ENCODE measurements at places on chromosomes 7 and 10.
A peak's percentile ranks its signal among the peaks of the same experiment; 100 is the strongest.

DNA sequence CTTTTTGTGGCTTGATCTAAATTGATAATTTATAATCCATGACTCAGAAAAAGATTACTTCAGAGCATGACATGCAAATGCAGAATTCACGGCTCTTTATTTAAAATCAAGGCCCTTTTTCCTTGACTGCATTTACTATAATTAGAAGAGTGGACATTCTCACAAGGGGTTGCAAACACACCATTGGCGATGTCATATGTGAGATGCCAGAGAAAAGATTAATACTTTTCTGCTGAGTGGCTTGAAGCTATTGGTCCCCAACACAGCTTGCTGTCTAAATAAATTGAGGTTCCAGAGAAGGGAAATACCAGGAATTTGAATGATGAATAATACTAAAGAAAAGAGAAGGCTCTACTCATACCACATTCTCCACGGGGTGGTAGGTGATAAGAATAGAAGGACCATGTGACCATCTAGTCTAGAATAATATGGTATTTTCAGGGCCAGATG lies 78.7 kb upstream of the ARID5B start:
- DNase-seq = no peak

DNA sequence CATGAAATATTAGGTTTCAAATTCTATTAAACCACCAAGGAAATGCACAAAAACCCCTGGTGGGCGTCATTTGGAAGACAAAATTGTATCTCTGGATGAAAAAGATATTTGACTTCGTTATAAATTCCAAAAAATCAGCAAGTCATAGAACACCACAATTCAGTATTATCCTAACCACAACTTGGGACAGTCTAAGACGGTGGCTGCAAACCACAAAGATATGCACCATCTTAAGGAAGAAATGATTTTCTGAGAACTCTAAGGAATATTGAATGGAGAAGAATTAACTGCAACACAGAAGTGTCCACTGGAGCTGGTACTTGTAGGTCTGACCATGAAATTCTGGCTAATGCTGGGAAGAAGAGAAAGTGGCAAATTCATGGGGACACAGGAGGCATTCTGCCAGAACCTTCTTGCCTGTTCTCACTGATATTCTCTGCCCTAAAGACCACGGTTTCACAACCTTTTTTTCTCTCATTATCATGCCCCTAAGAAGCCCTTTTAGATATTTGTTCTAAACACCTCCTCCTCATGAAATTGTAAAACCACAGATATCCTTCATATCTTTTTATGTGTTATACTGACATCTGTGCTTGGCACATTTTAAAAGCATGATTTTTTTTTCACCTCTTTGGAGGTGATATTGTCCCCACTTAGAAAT lies 92.9 kb downstream of the SFMBT2 start:
- DNase-seq = no peak

GRCh38 chr10:119680650-119681081 lies 29.5 kb downstream of the BAG3 start:
- no peak for DNase-seq

GRCh38 chr7:156777364-156778069 lies 115.5 kb downstream of the LMBR1 start:
- DNase-seq = no peak

DNA sequence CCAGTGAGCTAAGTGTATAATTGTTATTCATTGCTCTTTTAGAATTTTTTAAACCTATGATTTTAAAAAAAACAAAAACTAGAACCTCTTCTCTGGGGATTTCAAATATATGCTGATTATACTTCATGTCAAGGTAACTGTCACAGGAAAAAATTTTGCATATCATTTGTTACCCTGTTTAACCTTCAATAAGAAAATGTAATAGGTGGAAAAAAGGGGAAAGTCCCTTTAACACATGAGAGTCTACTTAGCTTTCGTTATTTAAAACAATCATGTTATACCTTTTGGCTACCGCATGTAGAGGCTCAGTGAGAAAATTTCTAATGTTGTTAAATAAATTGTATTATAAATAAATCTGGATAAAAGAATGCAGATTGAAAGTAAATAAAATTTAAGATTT lies 190.1 kb upstream of the AKR1E2 start:
- peak; percentile 51 for DNase-seq

All from NCI-H526 (cell line).